Activated CD4-positive, CD25-positive, alpha-beta regulatory T cell treated with anti-CD3 and anti-CD28 coated beads, Interleukin-2, amount 50 U/mL, for 16 hours (primary cell): ENCODE measurements at places on chromosomes 2 and 18.

GRCh38 chr2:5021136-5021535 lies 671.0 kb upstream of the SOX11 start:
- no peak for DNase-seq

DNA sequence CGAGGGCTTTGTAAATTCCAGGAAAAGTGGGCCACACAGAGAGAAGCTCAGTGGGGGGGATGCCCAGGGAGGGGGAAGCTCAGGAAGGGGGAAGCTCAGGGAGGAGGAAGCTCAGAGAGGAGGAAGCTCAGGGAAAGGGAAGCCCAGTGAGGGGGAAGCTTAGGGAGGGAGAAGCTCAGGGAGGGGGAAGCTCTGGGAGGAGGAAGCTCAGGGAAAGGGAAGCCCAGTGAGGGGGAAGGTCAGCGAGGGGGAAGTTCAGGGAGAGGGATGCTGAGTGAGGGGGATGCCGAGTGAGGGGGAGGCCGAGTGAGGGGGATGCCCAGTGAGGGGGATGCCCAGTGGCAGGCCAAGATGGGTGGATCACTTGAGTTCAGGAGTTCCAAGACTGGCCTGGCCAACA lies 821 bp upstream of the CHRNG start:
- DNase-seq = no peak

- no peak for DNase-seq
Observed at GRCh38 chr2:191481305-191482070, 196.4 kb upstream of the NABP1 start.

DNA sequence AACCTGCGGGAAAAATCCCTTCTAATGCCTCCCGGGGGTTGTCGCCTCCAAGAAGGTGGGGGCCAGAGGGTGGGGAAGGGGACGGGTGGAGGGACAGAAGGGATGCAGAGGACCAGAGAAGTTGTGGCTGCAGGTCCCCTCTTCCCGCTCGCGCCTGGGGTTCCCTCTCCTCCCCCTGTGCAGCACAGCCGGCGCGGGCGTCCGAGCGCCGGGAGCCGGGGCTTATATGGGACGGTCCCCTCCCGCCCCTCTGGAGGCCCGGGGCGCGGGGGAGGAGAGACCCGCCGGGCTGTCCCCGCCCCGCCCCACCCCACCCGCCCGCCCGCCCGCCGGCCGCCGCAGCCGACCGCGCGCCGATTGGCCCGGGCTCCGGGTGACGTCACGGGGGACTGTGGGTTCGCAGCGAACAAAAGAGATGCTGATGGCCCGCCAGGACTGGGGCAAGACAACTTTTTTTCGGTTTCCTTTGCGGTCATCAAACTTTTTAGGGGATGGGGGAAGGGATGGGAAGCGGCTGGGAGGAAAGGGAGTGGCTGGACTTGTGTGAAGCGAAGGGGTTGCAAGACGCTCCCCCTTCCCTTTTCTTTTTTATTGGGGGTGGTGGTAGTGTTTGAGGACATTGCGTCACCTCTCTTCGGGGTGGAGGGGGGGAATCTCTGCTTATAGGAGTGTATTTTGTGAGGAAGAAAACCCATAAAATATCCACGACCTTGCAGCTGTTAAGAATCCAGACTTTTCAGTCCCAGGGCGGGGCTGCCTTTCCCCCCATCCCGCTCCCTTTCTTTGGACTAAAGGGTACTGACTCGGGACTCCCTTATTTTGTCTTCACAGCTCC lies at the start of gene FN1:
FN1 (minus strand) TSS at position 199 of the 835 bp plus-strand sequence. CDS start 266 bp downstream, outside the sequence.
- no peak for DNase-seq

GRCh38 chr2:119475857-119476244 lies 44.2 kb downstream of the TMEM37 start:
- DNase-seq = no peak

- DNase-seq = no peak
Observed at GRCh38 chr2:181430406-181431118, 26.6 kb upstream of the ITGA4 start.

GRCh38 chr2:96116879-96117533 lies 635 bp upstream of the ADRA2B start:
- peak; percentile 26 for DNase-seq

- no peak for DNase-seq
Observed at GRCh38 chr18:46718501-46719341, 38.1 kb downstream of the ST8SIA5 start.

DNA sequence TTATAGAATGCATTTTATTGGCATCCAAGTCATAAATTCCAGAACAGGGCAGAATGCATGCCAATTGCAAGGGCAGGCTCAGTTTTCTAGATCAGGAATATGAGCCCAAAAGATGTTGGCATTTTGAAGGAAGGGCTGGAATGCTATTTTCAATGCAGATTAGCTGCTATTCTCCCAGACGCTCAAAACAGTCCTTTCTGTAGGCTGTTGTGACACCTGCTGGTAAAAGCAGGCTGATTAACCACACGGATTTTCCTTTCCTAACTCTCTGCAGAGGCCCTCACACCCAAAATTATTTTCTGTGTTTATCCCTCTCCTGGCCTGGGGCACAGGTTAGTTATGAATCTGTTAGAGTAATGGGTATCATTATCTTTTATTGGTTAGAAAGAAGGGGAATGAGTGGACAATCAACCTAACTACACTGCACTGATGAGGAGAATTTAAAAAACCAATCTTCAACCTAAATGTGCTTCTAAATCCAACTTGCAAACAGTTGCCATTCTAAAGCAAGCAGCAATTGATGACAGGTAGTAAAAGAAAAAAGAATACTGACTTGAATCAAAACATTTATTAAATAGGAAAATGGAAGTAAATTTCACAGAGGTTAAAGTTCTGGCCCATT lies 94.0 kb downstream of the PLA2R1 start:
- no peak for DNase-seq

- DNase-seq = no peak
Observed at GRCh38 chr2:128233790-128234395, 84.8 kb downstream of the HS6ST1 start.

DNA sequence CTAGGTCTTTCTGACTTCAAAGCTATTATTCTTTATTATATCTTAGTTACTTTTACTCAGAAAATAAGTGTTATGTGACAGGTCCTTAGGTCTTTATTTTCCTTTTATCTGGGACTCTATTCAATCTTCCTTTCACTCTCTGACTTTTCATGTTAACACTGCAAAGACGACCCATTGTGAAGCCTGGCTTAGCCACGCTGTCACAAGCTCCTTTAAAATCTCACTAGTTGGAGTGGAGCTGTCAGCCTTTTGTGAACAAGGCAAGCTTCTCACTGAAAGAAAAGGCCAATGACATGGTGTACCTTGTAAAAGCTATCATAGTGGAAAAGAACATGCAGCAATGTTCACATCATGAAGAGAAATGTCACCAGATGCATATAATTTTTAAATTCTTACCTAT lies 1130.7 kb upstream of the FAM98A start:
- no peak for DNase-seq

DNA sequence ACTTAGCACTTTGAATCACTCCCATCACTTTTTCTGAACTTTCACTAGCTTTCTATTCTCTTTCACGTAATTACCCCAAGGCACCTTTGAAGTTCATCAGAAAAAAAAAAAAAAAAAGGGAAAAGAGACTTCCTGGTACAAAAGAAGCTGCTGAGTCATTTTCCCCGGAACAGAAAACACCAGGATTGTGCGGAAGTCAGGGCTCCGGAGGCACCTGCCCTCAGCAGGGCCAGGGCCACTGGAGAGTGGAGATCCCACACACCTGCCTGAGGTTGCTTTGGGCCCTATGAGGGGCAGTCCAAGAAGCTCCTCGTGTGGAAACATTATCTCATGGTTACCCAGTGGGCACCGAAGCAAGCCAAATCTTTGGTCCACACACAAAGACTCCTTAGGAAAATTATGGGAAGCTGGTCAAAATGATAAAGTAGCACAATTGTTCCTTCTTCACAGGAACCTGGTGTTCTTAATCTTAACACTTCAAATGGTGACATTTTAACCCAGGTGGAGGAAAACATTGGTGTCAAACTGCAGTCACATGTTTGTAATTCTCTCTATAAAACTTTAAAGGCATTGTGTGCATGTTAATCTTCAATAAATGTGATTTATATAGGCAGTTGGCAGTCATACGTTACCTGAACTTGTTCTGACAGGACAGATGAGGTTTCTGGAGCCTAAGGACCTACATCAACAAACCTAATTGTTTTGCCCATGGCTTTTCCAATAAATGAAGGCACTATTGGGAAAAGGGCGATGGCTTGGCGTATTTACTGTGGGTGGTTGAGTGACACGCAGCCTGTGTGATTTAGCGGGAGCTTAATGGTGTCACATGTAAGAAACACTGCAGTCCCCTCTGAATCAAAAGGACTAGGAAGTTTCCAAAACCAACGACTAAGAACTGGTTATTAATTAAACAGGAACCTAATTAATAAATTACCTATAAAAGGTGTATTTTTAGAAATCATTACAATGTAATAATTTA lies 23.4 kb upstream of the FAM110C start:
- no peak for DNase-seq

- DNase-seq = no peak
Observed at GRCh38 chr2:10647886-10648605, 41.7 kb downstream of the NOL10 start.

DNA sequence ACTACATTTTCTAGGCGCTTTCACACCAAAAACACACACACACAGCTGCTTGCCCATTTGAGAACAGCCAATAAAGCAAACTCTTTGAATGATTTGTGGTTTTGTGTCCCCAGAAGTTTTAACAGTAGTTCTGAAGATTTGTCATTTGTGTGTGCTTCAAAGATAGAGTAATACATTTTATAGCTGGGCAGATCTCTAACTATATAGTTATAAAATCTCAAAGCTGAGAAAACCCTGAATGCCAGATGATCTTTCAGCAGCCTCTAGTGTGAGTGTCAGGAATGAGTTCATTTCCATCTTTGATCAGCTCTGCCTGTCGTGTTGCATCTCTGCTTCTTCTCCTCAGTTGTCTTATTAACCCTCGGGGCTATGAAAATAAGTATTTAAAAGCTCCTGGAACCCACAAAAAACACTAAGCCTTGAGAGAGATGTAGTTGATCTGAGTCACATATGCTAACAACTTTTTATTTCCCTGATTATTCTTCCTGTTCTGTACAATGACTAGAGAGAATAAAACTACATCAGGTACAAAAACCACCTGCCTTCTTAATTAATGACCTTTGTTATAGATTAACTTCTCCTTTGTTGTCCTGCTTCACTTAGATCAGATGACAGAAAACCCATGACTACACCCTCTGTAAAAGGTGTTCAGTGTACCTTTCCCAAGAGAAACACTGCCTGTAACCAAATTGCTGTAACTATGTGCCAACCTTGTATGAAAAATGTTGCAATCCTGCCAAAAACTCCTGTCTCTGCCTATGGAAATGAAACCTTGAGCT lies 30.0 kb upstream of the SLC3A1 start:
- DNase-seq = no peak

DNA sequence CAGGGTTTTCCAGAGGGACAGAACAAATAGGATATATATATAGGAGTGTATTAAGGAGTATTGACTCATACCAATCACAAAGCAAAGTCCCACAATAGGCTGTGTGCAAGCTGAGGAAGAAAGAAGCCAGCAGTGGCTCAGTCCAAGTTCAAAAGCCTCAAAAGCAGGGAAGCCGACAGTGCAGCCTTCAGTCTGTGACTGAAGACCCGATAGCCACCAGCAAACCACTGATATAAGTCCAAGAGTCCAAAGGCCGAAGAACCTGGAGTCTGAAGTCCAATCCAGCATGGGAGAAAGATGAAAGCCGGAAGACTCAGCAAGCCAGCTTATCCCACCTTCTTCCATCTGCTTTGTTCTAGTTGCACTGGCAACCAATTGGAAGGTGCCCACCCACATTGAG lies 39.0 kb upstream of the GPD2 start:
- no peak for DNase-seq

- DNase-seq = no peak
Observed at GRCh38 chr18:56995579-56996188, 151.2 kb upstream of the BOD1L2 start.

- DNase-seq = no peak
Observed at GRCh38 chr2:127631541-127631996, 14.4 kb upstream of the GPR17 start.

DNA sequence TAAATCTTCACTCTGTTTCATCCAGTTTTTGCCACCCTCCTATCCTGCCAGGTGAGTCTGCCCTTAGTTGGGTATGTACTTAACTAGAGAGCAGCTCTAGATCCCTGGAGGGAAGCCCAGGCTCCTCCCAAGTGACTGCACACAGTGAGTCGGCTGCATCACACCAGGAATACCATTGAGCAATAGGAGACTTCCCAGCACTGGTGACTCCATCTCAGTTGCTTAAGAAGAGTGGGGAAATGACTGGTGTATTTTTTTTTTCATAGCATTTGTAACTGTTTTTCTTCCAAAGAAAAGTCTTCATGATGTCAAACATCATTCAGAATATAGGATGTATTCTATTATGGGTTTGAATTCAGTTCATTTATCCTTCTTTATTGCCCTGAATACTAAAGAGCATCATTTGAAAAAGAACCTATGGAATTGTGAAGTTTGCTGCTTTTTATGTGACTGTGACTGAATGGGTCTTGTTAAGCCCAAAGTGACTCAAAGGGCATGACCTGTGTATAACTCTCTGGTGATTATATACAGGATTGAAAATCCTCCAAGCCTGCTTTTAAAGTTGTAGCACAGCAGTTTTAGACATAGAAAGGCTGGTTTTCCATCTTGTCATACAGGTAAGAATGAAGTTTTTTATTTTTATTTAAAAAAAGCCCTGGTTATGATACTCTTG lies 84.3 kb downstream of the MAP3K20 start:
- DNase-seq = no peak

GRCh38 chr2:230540332-230540731 lies 124.3 kb downstream of the SP100 start:
- DNase-seq = no peak

DNA sequence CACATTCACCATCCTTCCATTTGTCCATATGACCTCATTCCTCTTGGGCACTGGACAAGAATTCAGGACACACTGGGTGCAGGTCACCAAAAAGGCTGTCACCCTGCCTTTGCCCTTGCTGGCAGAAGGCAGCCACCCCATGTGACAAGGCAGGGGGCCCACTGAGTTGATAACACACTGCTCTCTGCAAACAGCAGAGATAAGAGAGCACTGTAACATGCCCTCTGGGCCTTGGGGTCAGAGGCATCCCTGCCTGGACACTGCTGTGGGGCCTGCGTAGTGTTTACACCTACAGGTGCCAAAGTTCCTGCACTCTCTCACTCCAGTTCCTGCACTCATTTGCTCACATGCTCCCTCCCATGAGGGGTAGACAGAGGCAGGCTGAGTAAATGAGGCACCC lies 344.7 kb upstream of the TCF4 start:
- DNase-seq = no peak

- DNase-seq = no peak
Observed at GRCh38 chr2:199206536-199206935, 251.2 kb downstream of the SATB2 start.

DNA sequence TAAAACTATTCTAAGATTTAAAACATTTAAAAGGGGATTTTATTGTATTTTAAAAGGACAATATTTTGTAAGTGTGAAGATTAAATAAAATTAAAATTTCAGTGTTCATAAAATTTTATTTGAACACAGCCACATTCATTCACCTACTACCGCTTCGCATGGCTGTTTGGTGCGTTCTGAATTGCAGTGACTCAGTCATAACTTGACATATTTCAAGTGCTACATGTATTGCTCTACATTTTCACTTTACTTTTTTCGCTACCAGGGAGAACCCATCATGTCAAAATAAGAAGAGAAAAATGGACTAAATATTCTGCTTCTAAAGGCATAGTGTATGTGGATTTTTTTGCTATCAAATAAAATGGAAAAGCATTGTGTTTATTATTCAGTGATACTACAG lies 8.7 kb downstream of the PTH2R start:
- no peak for DNase-seq
